Occipital lobe (tissue), 3 donors: ENCODE measurements at places on chromosomes 2 and 18.

- DNase-seq = no peak
These were observed 93.6 kb downstream of the MTCL1 start for GRCh38 chr18:8799001-8799400.

GRCh38 chr2:31137211-31138036 lies 816 bp downstream of the GALNT14 start:
- DNase-seq = peak; percentile 3

DNA sequence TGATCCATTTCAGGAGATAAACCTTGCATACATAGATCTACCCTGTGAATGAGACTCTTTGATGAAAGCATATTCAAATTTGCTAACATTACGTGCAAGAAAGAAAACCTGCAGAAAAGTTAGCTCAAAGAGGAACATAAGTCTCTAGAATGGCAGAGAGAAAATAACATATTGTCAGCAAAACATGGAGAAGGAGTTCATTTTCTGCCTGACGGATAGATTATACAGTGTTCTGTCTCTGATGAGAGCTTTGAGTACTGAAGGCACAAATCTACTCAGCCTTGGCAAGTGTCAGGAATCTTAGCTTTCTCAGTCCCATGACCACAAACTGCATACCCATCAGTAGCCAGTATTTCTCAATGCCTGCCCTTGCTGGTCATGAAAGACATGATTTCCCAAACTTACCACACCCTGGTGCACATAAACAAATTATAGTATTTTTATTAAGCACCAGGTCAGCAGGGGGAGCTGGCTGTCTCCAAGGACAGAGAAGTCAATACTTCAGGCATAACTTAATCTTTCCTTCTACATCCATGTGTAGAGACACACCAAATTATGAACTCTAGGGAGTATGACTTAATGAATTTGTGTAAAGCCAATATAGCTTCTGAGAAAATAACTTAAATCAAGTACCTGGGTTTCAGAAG lies 401.2 kb upstream of the SOX11 start:
- no peak for DNase-seq

DNA sequence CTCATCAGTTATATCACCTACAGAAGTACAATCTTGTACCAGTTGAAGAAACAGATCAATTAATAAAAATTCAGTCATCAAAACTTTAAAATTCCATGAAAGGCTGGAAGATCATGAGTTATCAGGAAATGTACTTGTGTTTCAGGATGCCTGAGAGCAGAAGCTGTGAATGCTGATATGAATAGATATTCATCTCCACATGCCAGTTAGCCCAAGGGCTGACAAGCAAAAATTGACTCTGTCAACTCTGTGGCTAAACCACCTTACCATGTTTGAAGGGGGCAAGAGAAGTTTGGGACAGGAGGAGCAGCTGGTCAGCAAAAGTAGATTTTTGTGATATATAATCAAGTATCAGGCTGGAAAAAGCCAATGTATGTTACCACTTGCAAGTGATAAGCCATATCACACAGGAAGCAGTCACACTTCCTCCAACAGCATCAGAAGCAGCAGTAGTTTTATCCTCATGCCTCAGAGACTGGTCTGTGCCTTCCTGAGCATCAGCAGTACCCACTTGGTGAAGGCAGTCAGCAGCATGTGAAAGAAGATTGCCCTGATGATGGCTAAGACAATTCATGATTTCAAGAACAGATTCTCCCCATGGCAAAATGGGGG lies 328.2 kb upstream of the CNTNAP5 start:
- DNase-seq = no peak

DNA sequence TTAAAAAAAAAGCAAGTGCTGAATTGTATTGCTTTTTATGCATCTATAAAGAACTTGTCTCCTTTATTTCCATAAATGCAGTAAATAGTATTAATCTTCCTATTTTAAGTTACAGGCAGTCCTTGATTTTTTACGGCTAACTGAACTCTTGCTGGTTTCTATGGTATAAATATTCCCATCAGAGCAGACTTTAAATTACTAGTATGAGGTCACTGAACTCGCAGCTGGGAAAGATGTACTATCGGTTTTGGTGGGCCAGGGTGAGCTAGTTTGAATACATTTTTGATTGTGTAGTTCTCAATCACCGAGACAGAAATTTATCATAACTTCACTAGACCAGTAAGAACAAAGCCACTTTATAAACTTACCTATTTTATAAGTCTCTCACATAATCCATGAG lies 20.9 kb upstream of the KDSR start:
- DNase-seq = no peak

GRCh38 chr2:42830922-42831574 lies 38.7 kb upstream of the HAAO start:
- DNase-seq = no peak

GRCh38 chr2:179139506-179139905 lies 89.6 kb upstream of the CCDC141 start:
- no peak for DNase-seq
